ENCODE measurements at places on chromosomes 16 and 17.

DNA sequence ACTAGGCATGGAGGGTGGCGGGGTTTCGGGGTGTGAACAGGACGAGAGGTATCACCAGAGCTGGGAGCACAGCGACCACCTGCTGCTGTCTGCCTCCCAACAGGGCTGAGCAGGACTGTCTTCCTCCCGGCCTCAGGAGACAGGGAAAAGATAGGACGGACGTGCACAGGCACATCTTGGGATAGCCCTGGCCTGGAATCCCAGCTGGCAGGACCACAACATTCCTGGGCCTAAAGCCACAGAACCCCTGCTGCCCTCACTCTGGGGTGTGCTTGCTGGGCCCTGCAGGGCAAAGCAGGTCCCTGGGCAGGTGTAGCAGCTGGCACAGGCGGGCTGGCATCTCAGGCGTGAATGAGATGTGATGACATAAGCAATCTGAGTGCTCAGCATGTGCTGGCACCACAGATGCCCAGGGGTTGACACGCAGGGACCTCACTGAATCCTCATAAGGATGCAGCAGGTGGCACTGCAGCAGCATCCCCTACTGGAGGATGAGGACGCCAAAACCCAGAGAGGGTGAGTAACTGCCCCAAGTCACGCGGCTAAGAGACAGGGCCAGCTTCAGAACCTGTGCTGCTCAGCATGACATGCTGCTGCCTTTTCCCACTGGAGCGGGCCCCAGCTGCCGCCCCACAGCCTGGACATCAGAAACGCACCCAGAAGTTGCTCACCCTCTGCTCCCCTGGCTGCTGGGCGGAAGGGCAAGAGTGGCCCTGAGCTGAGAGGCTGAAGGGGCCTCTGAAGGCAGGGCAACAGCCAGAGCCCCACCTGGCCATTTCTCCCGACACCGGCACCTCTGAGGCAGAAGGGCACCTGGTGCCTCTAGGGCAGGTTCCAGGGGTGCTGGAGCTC, 7.1 kb downstream of the CORO7 start:
- no peak for DNase-seq

GRCh38 chr17:74457146-74457819, 9.2 kb upstream of the CD300A start:
- peak; percentile 62 for DNase-seq

- no peak for DNase-seq
Measured at GRCh38 chr16:6771956-6772355, 560.7 kb upstream of the RBFOX1 start.

DNA sequence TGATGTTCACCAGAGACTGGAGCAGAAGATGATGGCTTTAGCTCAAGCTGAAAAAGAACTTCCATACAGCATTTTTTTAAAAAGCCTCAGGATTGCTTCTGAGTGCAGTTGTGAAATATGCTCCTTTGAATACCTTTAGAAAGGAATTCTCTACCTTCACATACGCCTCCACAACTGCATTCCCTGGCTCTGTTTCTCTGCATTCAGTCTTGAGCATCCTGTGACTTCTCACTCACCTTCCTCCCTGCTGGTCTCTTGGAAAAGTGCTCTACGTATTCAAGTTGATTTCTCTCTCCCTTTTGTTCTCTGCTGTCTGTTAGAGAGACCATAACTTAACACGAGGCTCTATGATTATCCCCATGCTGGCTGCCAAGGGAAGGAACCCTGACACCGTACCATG, 34.5 kb downstream of the HS3ST2 start:
- no peak for DNase-seq

- DNase-seq = no peak
Measured at GRCh38 chr16:29316761-29317183, 89.7 kb downstream of the NPIPB11 start.

DNA sequence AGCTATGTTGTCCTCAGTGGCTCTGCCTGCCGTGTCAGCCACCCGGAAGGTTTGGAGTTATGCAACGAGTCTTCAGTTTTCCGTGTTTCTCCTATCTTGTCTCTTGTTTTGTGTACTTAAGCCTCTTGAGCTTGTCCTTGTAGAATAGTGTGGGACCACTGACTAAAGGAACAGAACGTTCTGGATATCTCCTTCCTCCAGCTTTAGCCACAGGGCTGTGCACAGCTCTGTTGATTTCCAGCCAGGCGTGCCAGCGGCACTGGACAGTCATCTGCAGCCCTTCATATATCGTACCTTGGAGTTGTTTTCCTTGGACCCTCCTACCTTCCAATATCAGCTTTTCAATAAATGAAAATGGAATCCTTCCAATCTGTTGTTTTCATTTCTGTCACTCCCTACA, 39.8 kb downstream of the TMEM11 start:
- DNase-seq = no peak

DNA sequence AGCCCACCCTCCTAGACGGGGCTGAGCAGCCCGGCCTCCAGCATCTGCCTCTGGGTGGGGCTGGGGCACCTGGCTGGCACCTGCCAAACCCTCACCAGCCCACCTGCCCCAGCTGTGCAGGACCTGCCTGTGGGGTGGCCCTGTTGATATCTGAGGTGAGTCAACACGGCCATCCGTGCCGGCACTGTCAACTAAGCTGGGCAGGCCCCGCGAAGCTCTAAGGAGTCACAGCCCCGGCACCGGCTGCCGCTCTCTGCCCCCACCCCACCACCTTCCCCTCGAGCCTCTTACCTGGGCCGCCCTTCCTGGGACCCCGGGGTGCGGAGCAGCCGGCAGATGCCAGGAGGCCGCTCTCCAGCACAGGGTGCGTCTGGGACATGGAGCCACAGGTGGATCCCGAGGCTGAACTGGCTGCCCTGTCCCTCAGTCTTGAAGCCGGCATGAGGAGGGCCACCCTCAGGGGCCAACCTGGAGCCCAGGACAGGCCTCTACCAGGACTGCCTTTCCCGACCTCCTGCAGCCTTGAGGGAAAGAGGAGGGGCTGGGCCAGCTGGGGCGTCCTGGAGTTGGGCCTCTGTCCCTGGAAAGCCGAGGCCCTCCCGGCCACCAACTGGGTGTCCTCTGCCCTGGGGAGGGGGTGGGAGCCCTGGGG, 515 bp downstream of the CBFA2T3 start:
- DNase-seq = no peak

GRCh38 chr17:4506175-4506813, 7.6 kb downstream of the SPNS2 start:
- no peak for DNase-seq

GRCh38 chr17:42680331-42680808, 1.3 kb downstream of the CCR10 start:
- no peak for DNase-seq

- DNase-seq = no peak
Measured at GRCh38 chr17:27283060-27283459, 10.9 kb upstream of the WSB1 start.

- DNase-seq = no peak
Measured at GRCh38 chr17:46949291-46950174, 26.6 kb downstream of the GOSR2 start.

DNA sequence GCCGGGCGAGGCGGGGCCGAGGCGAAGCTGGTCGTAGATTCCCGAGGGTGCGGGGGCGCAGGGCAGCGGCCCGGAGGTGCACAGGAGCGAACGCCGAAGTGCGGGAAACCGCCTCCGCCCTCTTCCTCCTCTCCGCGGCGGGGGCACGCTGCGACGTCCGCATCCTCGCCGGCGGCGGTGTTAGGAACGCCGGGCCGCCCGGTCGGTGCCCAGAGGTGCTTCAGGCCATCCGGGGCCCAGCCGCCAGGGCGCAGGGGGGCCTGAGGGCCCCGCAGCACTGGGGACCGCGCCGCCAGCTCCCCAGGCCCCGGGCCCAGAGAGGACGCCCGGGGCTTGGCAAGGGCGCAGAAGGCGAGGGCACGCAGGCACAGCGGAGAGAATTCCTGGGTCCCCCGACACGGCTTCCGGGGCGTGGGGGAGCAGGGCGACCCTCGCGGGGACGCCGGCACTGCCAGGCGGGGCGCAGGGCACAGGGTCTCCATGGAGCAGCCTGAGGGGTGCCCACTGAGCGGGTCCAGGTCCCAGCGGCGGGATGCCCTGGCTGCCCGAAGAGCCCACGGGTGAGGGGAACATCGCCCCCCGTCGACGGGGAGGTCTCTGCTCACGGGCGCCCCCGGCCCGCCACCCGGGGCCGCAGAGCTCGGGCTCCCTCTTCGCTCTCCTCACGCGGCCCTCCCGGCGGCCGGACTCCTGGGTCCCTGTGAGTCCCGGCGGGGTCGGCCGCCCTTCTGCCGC, 576 bp downstream of the EPOP start:
- DNase-seq = no peak

- no peak for DNase-seq
Measured at GRCh38 chr16:81798311-81799137, 19.4 kb downstream of the PLCG2 start.

- no peak for DNase-seq
Measured at GRCh38 chr17:41003926-41004325, 4.2 kb upstream of the KRTAP3-2 start.

GRCh38 chr16:84658690-84659089, 10.4 kb downstream of the KLHL36 start:
- DNase-seq = no peak

- no peak for DNase-seq
Measured at GRCh38 chr17:14760719-14761411, 460.0 kb downstream of the HS3ST3B1 start.

DNA sequence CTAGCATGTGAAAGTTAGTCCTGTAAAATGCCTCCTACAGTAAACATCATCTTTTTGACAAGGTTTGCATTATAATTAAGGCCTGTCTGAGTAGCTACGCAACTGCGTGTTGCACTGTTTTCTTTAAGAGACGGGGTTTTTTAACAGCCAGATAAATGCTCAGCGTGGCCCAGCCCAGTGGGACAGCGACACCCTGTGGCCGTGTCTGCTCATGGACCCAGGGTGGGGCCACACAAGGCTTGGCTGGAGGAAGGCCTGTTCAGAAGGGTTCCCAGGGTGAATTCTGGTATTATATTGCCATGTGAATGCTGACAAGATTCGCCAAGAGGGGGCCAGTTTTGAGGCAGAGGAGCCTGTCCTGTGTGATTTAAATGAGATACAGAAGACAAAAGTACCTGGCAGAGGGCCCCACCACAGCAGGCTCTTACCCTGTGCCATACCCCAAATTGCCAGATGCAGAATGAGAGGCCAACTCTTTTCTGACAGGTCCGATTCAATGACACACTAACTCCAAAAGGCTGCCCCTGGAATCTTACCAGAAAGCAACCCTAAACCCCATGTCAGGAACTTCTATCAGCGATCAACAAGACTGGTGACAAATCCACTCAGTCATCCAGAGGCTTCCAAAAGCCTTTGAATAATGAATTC, 65.9 kb upstream of the IRX6 start:
- no peak for DNase-seq

DNA sequence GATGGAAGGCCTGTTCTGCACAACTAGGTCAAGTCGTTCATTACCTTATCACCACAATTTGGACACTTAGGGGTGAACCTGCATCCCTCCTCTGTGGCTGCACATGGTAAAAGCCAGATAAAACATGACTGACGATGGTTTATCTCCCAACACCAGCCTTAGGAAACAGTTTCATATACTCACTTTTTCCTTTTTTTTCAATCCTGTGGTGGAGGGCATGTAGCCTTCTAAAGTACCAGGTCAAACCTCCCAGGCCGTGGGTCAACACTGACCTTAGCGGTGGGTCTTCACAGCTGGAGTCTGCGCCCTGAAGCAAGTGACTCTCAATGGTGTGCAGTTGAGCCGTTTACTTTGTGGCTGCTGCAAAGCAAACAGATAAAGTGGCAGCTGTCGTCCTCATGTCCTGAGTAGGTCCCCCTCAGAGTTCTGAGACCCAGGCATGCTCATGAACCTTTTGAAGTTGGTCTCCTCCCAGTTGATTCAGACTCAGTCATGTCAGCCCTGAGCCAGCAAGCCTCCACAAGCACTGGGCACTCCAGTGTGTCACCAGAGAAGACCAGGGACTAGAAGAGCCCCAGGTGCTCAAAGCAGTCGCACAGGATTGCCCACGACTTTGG, 5.9 kb downstream of the FAHD1 start:
- DNase-seq = no peak

GRCh38 chr17:67615736-67616135, 102.0 kb upstream of the NOL11 start:
- DNase-seq = no peak

GRCh38 chr17:17217995-17218394, 11.9 kb upstream of the PLD6 start:
- no peak for DNase-seq

- DNase-seq = no peak
Measured at GRCh38 chr17:13704333-13704732, 102.6 kb upstream of the HS3ST3A1 start.
